ENCODE measurements at places on chromosomes 5 and 9. TPM values are rescaled to one million over a fixed set of nuclear protein-coding genes. Genes with fewer than 3 reads are reported as not detected.

ZNF79 gene
- total RNA-seq = 15.1 TPM

DAB2IP gene
- 63.3 TPM for total RNA-seq

IL13 gene
- total RNA-seq = not detected

SFXN1 gene
- 85.8 TPM for total RNA-seq

IFNB1 gene
- not detected for total RNA-seq

ARHGEF28 gene
- total RNA-seq = 13.3 TPM

ITK gene
- total RNA-seq = 16.5 TPM

Data from Peyer's patch (tissue), 4 donors.